Vagina (tissue), 2 donors: ENCODE measurements at places on chromosomes 16 and 17.
A peak's percentile ranks its signal among the peaks of the same experiment; 100 is the strongest.

- no peaks in the 10 kb centered on the region for H3K4me1 ChIP-seq
- H3K4me3 ChIP-seq, result no peak overlapping the region
- no peaks in the 10 kb centered on the region for H3K36me3 ChIP-seq
These were observed 73.5 kb downstream of the CYLD start for GRCh38 chr16:50815382-50815781.

- DNase-seq, result no peak
- H3K27me3 ChIP-seq, result no peaks in the 10 kb centered on the region
- no peaks in the 10 kb centered on the region for H3K4me1 ChIP-seq
- no peak overlapping the region for H3K4me3 ChIP-seq
These were observed 175.2 kb downstream of the CPPED1 start for GRCh38 chr16:12628536-12628935.

DNA sequence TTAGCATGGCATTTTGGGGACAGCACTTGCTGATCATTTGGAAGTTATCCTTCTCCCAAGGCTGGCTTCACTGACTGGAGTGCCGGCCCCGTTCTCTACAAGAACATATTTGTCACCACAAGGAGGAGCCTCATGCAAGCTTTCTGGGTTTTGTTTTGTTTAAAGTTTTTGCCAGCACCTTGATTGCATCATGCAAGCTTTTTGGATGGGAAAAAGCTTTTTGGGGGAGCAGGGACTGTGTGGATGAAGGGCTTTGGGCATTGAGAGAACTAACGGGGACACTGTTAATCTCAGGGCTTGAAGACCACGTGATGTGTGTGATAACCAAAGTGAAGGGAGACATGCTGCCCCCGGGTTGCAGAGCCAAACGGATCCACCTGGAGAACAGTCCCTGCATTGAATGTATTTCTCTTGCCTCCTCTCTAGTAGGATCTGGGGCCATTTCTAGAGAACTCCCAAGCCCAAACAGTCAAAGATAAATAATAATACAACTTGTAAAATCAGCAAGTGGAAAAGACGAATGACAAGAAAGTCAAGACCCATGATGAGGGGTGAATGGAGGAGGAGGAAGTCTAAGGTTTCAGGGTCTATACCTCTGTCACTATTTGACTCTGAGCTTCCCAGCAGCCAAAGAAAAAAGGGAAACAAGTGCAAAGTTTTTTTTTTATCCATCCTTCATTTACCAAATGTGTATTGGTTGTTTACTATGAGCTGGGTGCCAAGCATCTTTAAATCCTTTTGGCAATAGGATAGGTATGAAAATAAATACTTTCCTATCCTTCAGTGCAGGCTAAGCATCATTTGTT, 17.2 kb downstream of the TMEM114 start:
- H3K4me3 ChIP-seq, result no peak overlapping the region
- H3K36me3 ChIP-seq, result no peaks in the 10 kb centered on the region
- no peaks in the 10 kb centered on the region for H3K27me3 ChIP-seq
- no peak for DNase-seq

- peak overlapping the region; percentile 61 for H3K27ac ChIP-seq
- peaks cover 37% of the 10 kb centered on the region for H3K4me1 ChIP-seq
- no peak overlapping the region for H3K4me3 ChIP-seq
- H3K36me3 ChIP-seq, result no peaks in the 10 kb centered on the region
These were observed 127.7 kb downstream of the PARN start for GRCh38 chr16:14502256-14502875.

GRCh38 chr17:42484304-42484703, 25.6 kb downstream of the ATP6V0A1 start:
- H3K27me3 ChIP-seq, result no peaks in the 10 kb centered on the region
- no peaks in the 10 kb centered on the region for H3K4me1 ChIP-seq
- H3K4me3 ChIP-seq, result no peak overlapping the region
- H3K36me3 ChIP-seq, result peaks cover 93% of the 10 kb centered on the region
- no peak for DNase-seq
